H1 (cell line): ENCODE measurements at places on chromosomes 2 and 18.

GRCh38 chr2:101400506-101401325 is 13.4 kb upstream of the CREG2 start:
- no peaks in the 10 kb centered on the region for H3K27me3 ChIP-seq
- no peak overlapping the region for H3K4me3 ChIP-seq
- no peak overlapping the region for H3K27ac ChIP-seq
- no peaks in the 10 kb centered on the region for H3K36me3 ChIP-seq
- peaks cover 3% of the 10 kb centered on the region for H3K4me1 ChIP-seq

GRCh38 chr2:17583646-17584045 is 43.1 kb downstream of the VSNL1 start:
- no peak overlapping the region for H3K27ac ChIP-seq
- no peaks in the 10 kb centered on the region for H3K27me3 ChIP-seq
- H3K36me3 ChIP-seq, result no peaks in the 10 kb centered on the region; the same call in 1 of the 2 replicates
- no peak for DNase-seq
- peaks cover 7% of the 10 kb centered on the region for H3K4me1 ChIP-seq
- H3K4me3 ChIP-seq, result no peak overlapping the region

- H3K27me3 ChIP-seq, result no peaks in the 10 kb centered on the region
- H3K27ac ChIP-seq, result no peak overlapping the region
- H3K36me3 ChIP-seq, result no peaks in the 10 kb centered on the region
- no peak for DNase-seq
- H3K4me3 ChIP-seq, result no peak overlapping the region
- H3K4me1 ChIP-seq, result no peaks in the 10 kb centered on the region; the same call in none of the 2 replicates
Measured at GRCh38 chr2:69191634-69192033, 178.7 kb downstream of the ANTXR1 start.

- H3K4me3 ChIP-seq, result no peak overlapping the region
- H3K27ac ChIP-seq, result no peak overlapping the region
- H3K36me3 ChIP-seq, result no peaks in the 10 kb centered on the region
Measured at GRCh38 chr18:70370762-70371733, 82.2 kb downstream of the SOCS6 start.
